Endothelial cell (in vitro differentiated cells): ENCODE measurements at places on chromosomes 6 and 20.

DNA sequence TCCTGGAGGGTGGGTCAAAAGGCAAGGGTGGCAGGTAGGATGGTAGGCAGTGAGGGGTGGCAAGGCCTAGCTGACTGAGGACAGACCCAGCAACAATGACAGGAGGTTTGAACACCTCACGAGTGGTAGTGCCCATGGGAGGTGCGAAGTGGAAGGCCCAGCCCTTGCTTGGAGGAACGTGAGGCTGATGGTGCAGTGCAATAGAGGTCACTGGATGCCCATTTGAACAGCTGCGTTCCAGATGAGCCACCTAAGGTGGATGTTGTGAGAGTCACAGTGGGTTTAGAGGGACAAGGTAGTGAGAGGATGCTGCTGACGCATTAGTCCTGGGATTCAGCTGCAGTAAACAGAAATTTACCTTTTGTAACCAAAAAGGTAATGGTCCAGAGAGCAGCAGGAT, 15.6 kb downstream of the TMEM74B start:
- no peaks in the 10 kb centered on the region for H3K27me3 ChIP-seq
- H3K27ac ChIP-seq: no peak overlapping the region
- no peak for DNase-seq

DNA sequence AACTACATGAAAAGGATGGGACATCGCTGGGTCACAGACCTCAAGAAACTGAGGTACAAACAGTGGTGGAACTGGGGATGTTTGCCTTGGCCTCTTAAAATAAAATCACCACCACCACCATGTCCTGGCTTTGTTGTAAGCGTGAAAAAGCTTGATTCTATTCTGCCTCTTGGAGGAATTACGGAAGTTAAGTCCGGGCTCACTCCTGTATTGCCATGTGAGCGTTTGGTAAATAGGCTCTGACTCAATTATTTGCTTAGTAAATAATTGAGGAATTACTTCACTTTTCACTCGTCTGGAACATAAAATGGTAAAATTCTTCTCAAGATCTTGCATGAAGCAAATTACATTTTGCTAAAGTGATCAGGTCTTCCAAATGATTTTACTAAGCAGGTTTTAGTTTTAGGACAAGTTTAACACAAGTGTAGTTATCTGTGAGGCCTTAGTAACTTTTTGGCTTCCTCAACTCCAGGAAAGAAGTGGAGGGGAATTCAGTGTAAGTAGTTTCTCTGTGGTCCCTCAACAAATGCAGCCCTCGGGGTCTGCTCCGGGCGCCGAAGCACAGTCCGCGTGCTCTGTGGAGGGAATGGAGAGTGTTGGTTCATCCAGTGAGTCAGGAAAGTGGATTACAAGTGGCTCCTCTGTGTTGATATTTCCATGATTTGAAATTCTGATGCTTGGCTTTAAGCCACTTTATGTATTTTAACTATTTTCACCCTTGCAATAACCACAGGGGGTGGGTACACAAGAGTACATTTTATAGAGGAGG, 23.8 kb downstream of the IYD start:
- peaks cover 1% of the 10 kb centered on the region for H3K27me3 ChIP-seq
- H3K4me3 ChIP-seq: no peak overlapping the region
- DNase-seq: no peak

DNA sequence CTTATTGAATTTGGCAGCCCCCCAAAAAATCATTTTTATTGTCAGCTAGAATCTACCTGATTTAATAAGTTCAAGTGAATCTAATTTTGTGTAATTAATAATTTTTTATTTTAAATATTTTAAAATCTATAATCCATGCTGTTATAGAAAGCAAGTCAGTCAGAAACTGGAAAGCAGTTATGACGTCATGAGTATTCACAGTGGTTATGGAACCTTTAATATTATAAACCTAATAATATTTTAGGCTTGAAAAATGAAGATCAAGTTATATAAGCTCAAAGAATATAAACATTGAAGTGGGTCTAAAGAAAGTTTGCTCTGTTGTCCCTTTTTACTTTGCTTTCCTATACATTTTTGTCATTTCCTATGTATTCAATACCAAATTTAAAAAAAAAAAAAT, 1075.1 kb upstream of the EPHA7 start:
- no peak overlapping the region for H3K27ac ChIP-seq
- no peaks in the 10 kb centered on the region for H3K4me1 ChIP-seq
- H3K36me3 ChIP-seq: no peaks in the 10 kb centered on the region

GRCh38 chr6:15425947-15426346, 180.1 kb downstream of the JARID2 start:
- H3K4me3 ChIP-seq: no peak overlapping the region
- H3K27me3 ChIP-seq: peaks cover 13% of the 10 kb centered on the region
- peak overlapping the region; percentile 95 for H3K27ac ChIP-seq
- H3K36me3 ChIP-seq: peaks cover 5% of the 10 kb centered on the region
- peaks cover 60% of the 10 kb centered on the region for H3K4me1 ChIP-seq
